ENCODE measurements at places on chromosomes 16 and 17.

GRCh38 chr17:41492351-41492750, 2.6 kb upstream of the KRT36 start:
- DNase-seq, result no peak

- no peak for DNase-seq
Observed at GRCh38 chr17:45950888-45951287, 48.2 kb upstream of the STH start.

- no peak for DNase-seq
Observed at GRCh38 chr16:21071741-21072140, 78.9 kb downstream of the DNAH3 start.

DNA sequence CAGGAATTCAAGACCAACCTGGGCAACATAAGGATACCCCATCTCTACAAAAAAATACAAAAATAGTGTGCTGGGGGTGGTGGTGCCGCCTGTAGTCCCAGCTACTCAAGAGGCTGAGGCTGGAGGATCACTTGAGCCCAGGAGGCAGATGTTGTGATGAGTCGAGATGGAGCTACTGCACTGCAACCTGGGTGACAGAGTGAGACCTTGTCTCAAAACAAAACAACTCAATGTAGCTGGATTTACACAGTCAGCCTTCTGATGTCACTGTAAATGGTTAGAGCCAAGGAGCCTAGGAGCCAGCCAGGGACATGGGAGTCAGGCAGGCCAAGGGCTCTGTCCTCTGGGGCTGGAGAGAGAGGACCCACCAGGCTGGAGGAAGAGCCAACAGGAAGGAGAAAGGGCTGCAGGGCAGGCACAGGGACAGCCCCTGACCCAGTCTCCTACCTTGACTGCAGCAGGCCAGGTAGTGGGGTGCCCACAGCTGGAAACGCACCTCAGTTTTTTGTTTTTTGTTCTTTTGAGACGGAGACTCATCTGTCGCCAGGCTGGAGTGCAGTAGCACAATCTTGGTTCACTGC, 8.4 kb downstream of the CDIPT start:
- no peak for DNase-seq

DNA sequence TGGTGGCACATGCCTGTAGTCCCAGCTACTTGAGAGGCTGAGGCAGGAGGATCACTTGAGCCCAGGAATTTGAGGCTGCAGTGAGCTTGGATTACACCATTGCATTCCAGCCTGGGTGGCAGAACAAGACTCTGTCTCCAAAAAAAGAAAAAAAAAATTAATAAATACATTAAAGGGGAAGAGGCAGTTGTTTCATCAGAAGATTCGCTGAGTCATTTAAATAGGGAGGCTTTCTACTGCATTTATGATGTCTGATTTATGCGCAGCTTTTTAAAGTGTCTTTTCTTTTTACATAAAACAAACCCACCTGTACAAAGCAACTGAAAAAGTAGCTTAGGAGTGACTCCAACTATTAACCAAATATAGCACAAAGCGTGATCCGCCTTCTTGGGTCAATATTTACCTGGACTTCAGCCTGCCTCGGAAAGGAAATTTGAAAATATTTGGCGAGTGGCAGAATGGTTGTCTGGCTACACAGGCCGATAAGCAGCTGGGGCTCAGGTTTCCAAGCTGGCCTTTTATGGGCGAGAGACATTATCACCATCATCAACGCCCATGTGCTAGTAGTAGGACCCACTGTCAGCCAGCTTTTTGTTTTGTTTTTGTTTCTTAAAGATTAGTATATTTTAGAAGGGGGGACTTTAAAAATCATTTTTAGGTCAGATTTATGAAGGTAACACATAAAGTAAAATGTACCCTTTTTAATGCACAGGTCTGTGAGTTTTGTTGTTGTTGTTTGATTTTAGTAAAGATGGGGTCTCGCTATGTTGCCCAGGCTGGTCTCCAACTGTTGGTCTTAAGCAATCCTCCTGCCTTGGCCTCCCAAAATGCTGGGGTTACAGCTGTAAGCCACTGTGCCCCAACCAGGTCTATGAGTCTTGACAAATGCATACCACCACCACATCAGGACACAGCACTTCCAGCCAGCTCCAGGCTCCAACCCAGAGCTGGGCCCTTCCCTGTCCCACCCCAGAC, 42.5 kb upstream of the RASD1 start:
- no peak for DNase-seq

Data from CD4-positive, alpha-beta T cell treated with Interleukin-17A for 4 hours (primary cell).